ENCODE measurements at places on chromosomes 1 and 21. TPM values are rescaled to one million over a fixed set of nuclear protein-coding genes. Genes with fewer than 3 reads are reported as not detected.

FAM131C gene
- 0.97 TPM for total RNA-seq

CDK18 gene
- not detected for total RNA-seq

- no peak overlapping the region for H3K27ac ChIP-seq
- DNase-seq, result no peak
- H3K4me3 ChIP-seq, result no peak overlapping the region
- H3K4me1 ChIP-seq, result no peaks in the 10 kb centered on the region
- H3K27me3 ChIP-seq, result no peaks in the 10 kb centered on the region
Observed at GRCh38 chr1:235357485-235358373, 9.5 kb upstream of the TBCE start.

- no peak overlapping the region for H3K27ac ChIP-seq
- H3K4me3 ChIP-seq, result no peak overlapping the region
- no peak for DNase-seq
- H3K36me3 ChIP-seq, result peaks cover 9% of the 10 kb centered on the region
Observed at GRCh38 chr1:220890602-220891001, 11.4 kb downstream of the HLX start.

Data from GM23248 (cell line).